PC-9 (cell line): ENCODE measurements at places on chromosomes 4 and X.

GRCh38 chr4:19026281-19026680 is 1004.7 kb upstream of the LCORL start:
- no peak for DNase-seq

- DNase-seq, result no peak
Observed at GRCh38 chr4:100593935-100594334, 76.1 kb upstream of the EMCN start.

DNA sequence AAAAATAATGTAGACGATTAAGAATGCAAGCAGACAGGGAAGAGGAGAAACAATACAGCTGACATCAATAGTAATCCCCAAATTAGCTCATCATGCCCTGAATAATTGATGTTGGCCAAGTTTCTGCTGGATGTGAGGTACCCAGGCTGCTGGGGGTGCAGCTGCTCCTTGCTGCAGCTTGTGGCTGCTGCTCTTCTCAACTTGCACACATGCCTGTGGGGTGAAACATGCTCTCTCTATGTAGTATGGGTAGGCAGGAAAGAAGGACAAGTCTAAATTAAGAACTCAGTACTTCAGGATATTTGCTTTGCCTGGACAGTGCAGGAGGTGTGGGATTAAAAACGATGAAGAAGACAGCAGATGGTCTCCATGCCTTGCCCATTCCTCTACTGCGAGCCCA is 16.7 kb downstream of the EDA2R start:
- no peak for DNase-seq

GRCh38 chrX:24097741-24098260 is 43.0 kb downstream of the EIF2S3 start:
- no peak for DNase-seq
